GM03348 (cell line): ENCODE measurements at places on chromosomes 12 and 14.

DNA sequence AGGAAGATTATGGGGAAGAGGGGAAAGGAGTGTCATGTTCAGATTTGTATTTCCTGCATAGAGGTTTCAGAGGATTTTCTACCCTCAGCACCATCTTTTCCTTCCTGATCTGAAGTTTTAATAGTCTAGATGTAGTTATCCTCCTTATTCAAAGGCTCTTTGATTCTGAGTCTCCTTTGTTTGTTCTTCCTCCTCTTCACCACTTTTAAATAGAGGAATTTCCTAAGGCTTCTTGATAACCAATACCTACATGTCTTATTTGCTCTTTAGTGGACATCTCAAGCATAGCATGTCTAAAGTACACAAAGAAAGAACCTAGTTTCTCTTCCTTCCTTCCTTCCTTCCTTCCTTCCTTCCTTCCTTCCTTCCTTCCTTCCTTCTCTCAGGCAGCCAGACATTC is 8.3 kb downstream of the MGAT4C start:
- no peak for DNase-seq

DNA sequence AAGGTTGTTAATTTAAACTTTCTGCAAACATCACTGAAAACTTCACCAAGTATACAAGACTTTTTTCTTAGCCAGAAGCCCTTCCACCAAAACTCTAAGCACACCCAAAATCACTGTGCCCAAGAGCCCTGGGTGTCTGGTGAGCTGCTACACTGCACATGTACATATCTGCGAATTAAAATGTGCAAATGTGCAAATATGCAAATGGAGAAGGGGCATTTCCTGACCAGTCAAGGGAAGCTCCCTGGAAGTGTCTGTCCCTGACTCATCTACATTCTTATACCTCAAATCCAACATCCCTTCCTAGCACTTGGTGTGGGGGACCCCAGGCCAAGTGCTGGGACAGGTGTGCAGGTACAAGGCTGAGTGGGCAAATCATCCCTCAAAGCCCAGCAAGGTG is 123.7 kb downstream of the PCNX1 start:
- no peak for DNase-seq

DNA sequence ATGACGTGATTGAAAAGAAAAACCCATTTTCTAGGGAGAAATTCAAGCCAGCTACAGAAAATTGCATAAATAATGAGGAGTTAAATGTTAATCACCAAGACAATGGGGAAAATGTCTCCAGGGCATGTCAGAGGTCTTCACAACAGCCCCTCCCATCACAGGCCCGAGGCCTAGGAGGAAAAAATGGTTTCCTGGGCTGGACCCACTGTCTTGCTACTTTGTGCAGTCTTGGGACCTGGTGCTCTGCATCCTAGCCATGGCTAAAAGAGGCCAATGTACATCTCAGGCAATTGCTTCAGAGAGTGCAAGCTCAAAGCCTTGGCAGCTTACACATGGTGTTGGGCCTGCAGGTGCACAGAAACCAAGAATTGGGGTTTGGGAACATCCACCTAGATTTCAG is 65.3 kb downstream of the TUNAR start:
- DNase-seq: no peak

GRCh38 chr14:61089126-61089750 is 108.2 kb downstream of the SLC38A6 start:
- no peak for DNase-seq

GRCh38 chr12:4587108-4587507 is 25.1 kb downstream of the DYRK4 start:
- no peak for DNase-seq

- DNase-seq: no peak
Observed at GRCh38 chr12:25186788-25187402, 8.1 kb downstream of the DNAI7 start.

DNA sequence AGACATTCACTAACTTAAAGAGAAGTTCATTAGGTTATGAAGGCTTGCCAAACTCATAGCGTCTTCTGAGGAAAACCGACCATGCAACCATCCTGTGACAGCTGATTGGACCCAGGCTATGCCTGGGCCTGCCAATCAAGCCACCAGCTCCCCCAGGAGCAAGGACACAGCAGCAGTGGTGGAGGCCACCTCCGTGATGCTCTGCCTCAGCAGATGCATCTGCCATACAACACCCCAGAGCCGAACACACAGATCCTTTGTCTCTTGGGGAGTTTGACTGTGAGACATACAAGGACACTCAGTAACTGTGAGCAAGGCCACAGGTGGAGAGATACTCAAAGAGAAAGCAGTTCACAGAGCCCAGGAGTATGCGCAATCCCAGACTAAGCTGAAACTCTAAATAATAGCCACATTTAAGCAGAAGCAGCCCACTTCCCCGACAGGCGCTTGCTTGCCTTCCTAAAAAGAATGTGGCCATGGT is 10.0 kb upstream of the CNIH1 start:
- no peak for DNase-seq

GRCh38 chr12:122395319-122395718 is 27.1 kb downstream of the CLIP1 start:
- peak; percentile 44 for DNase-seq

DNA sequence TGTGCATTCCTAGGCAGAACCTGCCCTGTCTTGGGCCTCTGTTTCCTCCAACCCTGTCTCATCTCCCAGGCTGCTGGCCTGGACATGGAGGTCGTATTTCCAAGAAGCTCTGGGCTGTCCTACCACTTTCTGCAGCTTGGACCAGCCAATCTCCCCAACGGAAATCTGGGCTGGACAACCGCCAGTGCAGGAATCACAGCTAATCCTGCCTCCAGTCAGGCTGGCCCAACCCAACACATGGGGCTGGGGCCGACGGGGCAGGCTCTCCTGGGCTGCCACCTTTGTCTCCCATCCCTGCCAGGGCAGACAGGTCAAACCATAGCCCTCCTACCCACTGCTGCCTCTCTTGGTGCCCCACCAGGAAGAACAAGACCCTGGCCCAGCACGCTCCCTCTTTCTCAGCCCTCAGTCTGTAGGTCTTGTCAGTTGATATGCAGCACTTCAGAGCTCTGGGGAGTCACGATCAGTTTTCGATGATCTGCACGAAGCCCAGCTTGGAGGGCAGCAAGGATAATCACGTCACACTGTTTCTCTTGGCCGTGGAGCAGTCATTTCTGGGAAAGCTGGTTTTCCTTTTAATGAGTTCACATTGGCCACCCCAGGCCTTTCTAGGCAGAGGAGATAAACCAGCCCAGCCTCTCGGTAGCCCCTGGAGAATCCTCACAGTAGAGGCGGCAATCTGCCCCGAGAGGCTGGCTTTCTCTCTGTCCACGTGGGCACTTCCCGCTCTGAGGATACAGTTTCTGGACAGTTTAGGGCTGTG is 195.2 kb upstream of the PRMT8 start:
- DNase-seq: peak; percentile 66

DNA sequence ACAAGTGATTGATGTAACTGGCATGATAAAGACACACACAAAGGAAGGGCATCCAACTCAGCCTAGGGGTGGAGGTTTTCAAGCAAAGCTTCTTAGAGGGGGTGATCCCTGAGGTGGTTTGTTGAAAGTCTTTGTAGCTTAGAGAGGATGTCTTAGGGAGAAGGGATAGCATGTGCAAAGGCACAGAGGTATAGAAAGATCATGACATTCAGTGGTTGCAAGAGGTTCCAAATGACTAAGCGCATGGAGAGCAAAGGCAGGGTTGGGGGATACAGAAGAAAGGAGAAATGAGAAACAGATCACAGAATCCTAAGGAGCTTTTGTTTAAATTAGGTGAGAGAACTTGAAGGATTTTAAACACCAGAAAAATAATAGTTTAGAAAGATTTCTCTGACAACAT is 5.2 kb upstream of the CCT2 start:
- DNase-seq: no peak

GRCh38 chr12:2857576-2857975 is 737 bp upstream of the TEX52 start:
- no peak for DNase-seq

DNA sequence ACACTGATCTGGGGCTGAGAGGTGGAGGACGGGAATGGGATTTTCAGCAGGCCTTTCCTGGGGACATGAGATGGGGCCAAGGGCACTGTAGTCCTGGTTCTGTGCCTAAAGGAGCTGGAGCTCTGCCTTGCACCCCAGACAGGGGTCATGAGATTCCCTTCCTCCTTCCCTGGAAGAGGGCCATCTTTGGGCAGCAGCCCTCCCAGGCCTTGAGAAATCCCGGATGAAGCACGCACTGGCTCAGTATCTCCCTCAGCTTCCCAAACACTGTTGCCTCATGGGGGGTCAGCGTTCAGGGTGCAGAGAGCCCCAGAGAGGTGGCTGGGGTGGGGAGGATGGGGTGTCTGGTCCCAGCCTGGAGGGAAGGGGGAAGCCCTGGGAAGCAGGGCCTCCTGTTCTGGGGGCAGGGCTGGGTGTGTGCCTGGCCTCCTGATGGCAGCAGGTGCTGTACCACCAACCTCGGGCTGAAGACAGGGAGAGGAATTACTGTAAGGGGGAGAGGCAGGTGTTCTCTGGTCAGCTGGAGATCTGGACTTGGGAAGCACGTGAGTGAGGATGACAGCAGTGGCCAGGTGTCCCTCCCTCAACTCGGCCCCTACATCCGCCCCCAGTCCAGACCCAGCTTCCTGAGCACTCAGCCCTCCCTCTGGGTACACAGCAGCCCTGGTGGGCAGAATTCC is 8.4 kb upstream of the NR4A1 start:
- DNase-seq: no peak
